Activated CD4-positive, alpha-beta T cell treated with anti-CD3 and anti-CD28 coated beads, Interleukin-2, Interleukin-4, amounts not matched to agents 100 ng/mL and 50 ng/mL, durations not matched to agents 16 hours and 8 hours (primary cell): ENCODE measurements at places on chromosomes 3 and 15.
A peak's percentile ranks its signal among the peaks of the same experiment; 100 is the strongest.

DNA sequence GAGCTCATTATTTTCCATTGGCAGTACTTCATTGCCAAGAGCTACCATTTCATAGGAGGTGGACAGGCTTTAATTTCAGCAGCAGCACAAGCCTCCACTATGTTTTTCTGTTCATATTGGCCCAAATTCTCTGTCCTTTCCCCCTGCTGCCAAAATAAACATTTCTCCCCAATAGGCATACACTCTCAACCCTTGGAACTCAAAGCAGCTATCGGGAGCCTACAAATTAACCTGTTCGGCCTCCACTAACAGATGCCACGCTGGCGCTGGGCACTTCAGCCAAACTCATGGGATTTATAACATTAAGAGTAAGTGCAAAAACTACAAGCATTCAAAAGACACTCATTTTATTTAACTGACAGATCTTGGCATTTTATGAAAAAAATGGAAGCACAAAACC is 95.7 kb downstream of the NSUN3 start:
- no peak for DNase-seq

- no peak for DNase-seq
Observed at GRCh38 chr3:59850417-59850816, 800.6 kb upstream of the CFAP20DC start.

DNA sequence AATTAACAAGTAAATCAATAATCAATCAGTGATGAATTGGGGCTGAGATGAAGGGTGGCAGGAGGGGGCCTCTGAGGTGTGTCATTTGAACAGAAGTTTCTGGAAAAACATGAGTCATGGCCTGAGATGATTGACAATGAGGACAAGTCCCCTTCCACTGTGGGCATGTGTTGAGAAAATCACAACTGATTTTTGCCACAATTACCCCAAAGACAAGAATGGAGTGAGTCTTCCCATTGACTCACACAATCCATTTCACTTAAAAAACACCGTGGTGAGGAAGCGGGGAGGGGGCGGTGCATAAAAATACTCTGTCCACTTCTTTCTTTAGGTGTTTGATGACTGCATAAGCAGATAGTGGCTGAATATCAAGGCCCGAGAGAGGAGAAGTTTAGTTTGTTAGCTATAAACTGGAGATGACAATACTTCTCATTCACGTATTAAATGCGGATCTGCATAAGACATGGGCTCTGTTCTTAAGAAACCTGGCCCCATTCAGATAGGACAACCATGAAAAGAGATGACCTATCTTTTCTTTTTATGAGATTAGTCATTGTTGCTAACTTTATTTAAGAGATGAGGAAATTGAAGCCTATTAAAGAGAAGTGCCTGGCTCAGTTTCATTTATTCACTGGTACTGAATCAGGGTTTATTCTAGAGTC is 34.7 kb downstream of the SHC4 start:
- peak; percentile 83 for DNase-seq

DNA sequence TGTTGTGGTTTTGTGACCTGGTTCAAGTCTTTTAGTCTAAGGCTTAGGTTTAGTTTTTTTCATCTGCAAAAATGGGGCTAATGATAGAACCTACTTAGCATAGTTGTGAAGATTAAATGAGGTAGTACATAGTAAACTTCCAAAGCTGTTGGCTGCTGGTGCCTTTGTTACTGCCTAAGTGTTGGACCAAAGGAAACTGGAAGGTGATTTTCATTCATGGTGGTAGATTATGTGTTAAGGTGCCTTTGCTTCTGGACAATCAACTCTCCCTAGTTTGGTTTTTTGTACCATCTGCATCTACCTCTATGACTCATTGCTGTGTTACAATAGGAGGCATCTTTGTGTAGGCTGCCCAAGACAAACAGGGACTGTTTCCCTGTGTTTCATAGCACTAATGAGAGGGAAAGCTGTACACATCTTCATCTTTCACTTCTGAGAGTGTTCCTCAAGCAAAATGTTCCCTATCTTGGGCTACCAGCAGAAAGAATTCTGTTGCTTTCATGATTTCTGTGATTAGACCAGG is 3.2 kb downstream of the MAP2K1 start:
- peak; percentile 66 for DNase-seq

GRCh38 chr3:13235079-13235478 is 161.8 kb upstream of the IQSEC1 start:
- DNase-seq, result no peak
